Calu3 (cell line): ENCODE measurements at places on chromosomes 16 and 17. TPM values are rescaled to one million over a fixed set of nuclear protein-coding genes. Genes with fewer than 3 reads are reported as not detected.

TP53TG3F gene
- not detected in 2 replicates for total RNA-seq

NOG gene
- 0.73 TPM in 1 of 2 replicates, not detected in the other for total RNA-seq

GINS2 gene
- 19.7 and 25.2 TPM in 2 replicates for total RNA-seq

NOXO1 gene
- total RNA-seq: 10.1 and 11.8 TPM in 2 replicates

CNGB1 gene
- total RNA-seq: 0.19 TPM in 1 of 2 replicates, not detected in the other

PRSS53 gene
- 4.6 and 7.0 TPM in 2 replicates for total RNA-seq

PTX4 gene
- not detected in 2 replicates for total RNA-seq

MGRN1 gene
- total RNA-seq: 105 and 114 TPM in 2 replicates

IGF2BP1 gene
- 14.4 and 17.6 TPM in 2 replicates for total RNA-seq

GPR142 gene
- not detected in 2 replicates for total RNA-seq

KRTAP16-1 gene
- total RNA-seq: not detected in 2 replicates

PKMYT1 gene
- total RNA-seq: 91.2 and 107 TPM in 2 replicates

SLC16A11 gene
- total RNA-seq: not detected in 2 replicates

EME1 gene
- 32.6 and 33.5 TPM in 2 replicates for total RNA-seq

SLC52A1 gene
- 0.34 TPM in 1 of 2 replicates, not detected in the other for total RNA-seq

SPNS1 gene
- total RNA-seq: 44.8 and 50.0 TPM in 2 replicates

MC1R gene
- 16.9 and 17.4 TPM in 2 replicates for total RNA-seq

KRT17 gene
- 472 and 593 TPM in 2 replicates for total RNA-seq

REXO5 gene
- 10.1 and 10.4 TPM in 2 replicates for total RNA-seq

CLDN7 gene
- total RNA-seq: 266 and 314 TPM in 2 replicates

ALDH3A1 gene
- 0.38 and 0.47 TPM in 2 replicates for total RNA-seq

FCSK gene
- total RNA-seq: 27.6 and 29.1 TPM in 2 replicates

ASGR1 gene
- 0.26 TPM in 1 of 2 replicates, not detected in the other for total RNA-seq

DNAAF8 gene
- 0.27 and 1.8 TPM in 2 replicates for total RNA-seq

P2RX1 gene
- total RNA-seq: not detected in 2 replicates

TIGD7 gene
- 9.3 and 10.3 TPM in 2 replicates for total RNA-seq

CACNG1 gene
- not detected in 2 replicates for total RNA-seq

HIGD1B gene
- total RNA-seq: not detected in 2 replicates

KRTAP17-1 gene
- not detected in 2 replicates for total RNA-seq

CFAP97D1 gene
- total RNA-seq: not detected in 2 replicates

CCL15 gene
- 0.42 TPM in 1 of 2 replicates, not detected in the other for total RNA-seq

SUPT6H gene
- 107 and 110 TPM in 2 replicates for total RNA-seq

NOTUM gene
- total RNA-seq: not detected in 2 replicates

AP2B1 gene
- 309 and 320 TPM in 2 replicates for total RNA-seq

MAP3K14 gene
- 26.7 and 33.2 TPM in 2 replicates for total RNA-seq

CMTM2 gene
- total RNA-seq: 0.92 and 0.95 TPM in 2 replicates

GRN gene
- total RNA-seq: 376 and 480 TPM in 2 replicates

MAF gene
- total RNA-seq: 0.64 and 0.97 TPM in 2 replicates

AIPL1 gene
- not detected in 2 replicates for total RNA-seq

MYH8 gene
- not detected in 2 replicates for total RNA-seq

PERCC1 gene
- not detected in 2 replicates for total RNA-seq

PRPF8 gene
- 182 and 206 TPM in 2 replicates for total RNA-seq
